GM04504 (cell line): ENCODE measurements at places on chromosomes 4 and X.

DNA sequence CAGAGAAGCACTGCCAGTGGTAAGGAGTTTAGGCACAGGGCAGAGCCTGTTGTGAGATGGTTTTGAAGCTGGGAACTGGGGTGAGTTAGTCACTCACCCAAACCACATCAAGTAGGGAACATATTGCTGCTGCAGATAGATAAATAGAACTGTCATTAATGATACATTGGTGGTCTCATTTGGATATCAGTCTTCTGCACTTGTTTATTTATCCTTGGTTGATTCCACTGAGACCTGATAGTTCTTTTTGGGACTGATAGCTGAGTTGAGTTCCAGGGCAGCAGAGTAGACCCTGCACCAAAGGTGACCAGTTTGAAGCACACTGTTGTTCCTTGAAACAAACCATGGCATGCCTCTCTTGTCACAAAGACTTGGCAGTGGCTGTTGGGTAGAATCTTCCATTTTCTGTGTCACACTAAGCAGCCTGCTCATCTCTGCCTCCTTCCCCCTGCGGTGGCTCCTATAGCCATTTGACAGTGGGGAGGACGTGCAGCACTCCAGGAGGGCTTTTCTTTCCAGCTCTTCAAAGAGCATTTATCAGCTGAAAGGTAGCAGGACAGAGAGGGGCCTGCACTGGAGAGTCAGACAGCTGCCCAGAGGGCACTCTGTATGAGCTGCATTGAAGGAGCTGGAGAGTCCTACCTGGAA is 59.7 kb upstream of the TMEM164 start:
- no peak for DNase-seq

DNA sequence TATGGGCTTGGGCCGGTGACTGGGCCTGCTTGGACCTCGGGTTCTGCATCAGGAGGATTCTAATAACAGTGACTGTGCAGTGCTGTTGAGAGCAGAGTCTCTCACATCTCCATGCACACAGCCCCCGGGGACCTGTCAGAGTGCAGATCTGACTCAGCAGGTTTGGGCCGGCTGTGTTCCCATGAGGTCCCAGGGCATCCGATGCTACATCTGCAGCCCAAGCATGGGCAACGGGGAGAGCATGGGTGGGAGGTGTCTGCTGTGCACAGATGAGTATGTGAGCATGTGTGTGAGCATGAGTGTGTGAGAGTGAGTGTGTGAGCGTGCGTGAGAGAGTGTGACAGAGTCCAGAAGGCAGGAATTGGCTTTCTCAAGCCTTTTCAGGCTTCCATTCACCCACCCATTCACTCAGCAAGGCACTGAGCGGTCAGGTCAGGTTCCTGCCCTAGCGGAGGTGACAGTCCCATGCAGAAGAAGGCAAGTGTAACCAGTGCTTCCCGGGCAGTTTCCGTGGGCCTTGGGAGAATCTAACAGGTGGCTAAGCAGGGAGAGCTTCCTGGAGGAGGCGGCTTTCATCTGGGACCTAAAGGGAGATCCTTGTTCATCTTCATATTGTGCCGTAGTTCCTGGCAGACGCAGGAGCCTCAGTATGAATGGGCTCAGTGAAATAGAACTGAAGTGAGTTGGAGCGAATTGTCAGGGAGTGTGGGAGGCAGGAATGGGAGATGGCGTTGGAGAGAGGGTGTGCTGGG is 62.6 kb downstream of the SORCS2 start:
- DNase-seq = no peak

GRCh38 chrX:148523303-148524080 is 23.1 kb downstream of the AFF2 start:
- DNase-seq = no peak

- no peak for DNase-seq
These were observed 67.7 kb downstream of the RWDD4 start for GRCh38 chr4:183591301-183591700.

GRCh38 chr4:54440394-54441136 is 211.5 kb downstream of the PDGFRA start:
- DNase-seq = no peak

DNA sequence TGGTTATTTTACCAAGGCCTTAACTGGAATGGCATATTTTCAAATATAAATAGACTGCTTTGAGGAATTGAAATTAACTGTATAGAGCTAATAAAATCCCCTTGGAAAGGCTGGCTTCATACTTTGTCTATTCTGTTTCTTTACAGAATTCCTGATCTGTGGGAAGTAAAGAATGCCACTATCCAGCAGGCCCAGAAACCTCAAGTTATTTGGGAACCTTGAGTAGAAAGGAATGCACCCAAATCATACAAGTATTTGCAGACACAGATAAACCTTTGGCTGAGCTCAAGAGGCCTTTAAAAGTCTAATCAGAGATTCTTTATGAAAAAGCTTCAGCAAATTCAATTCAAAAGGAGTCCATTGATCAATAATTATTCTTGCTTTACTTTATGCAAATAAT is 975.7 kb upstream of the PABPC4L start:
- DNase-seq = no peak

GRCh38 chrX:119757979-119758730 is at the start of gene SOWAHD:
TSS of gene SOWAHD (plus strand) at chrX:119758588. CDS start at chrX:119758668, 80 bp downstream.
- DNase-seq = no peak

GRCh38 chrX:138986235-138986634 is 274.7 kb upstream of the FGF13 start:
- DNase-seq = peak; percentile 3

DNA sequence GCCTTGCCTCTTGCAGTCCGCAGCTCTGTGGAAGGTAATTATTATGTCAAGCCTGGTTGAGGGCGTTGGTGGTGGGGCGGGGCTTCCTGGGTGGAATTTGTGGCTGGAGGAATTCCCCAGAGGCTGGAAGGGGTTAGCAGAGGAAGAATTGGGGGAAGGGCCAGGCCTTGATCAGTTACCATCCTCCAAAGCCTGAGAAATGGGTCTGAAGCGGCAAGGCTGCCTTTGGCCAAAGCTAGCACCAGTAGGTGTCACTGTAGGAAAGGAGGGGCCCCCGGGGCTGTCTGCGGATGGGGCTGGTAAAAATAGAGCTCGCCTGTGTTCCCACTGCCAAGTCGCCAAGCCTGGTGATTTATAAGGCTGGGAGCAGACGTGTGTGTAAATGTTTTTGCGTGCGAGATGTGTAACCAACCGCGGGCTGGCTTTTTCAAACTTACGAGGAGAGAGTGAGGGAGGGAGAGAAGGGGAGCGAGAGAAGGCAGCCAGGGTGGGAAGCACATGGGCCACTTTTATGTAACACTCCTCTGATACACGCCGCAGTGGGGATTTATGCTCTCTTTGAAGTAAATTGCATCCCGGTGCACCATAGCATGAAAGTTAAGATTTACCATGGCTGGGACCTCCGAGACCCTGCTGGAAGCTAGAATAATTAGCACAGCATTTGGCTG is 367.0 kb downstream of the BCOR start:
- peak; percentile 74 for DNase-seq

DNA sequence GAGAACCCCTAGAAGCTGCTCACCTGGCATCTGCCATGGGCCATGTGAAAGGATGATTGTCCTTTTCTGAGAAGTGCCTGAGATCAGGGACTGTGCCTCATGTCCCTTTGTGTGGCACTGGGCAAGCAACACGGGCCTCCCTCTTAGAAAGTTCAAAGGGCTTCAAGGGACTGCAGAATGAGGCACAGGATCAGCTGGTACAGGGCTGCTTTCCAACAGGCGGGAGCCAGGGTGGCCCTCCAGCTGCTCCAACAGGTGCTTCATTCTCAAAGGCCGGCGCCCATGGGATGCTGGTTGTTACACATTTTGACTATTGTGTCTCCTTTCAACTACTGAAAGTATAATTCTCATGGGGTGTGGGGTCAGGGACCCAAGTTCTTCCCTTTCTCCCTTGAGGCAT is 114.7 kb downstream of the ENPP6 start:
- DNase-seq = no peak

GRCh38 chrX:119187298-119187697 is 48.8 kb upstream of the PGRMC1 start:
- DNase-seq = no peak

- no peak for DNase-seq
These were observed 121.3 kb downstream of the IDS start for GRCh38 chrX:149383852-149384251.

DNA sequence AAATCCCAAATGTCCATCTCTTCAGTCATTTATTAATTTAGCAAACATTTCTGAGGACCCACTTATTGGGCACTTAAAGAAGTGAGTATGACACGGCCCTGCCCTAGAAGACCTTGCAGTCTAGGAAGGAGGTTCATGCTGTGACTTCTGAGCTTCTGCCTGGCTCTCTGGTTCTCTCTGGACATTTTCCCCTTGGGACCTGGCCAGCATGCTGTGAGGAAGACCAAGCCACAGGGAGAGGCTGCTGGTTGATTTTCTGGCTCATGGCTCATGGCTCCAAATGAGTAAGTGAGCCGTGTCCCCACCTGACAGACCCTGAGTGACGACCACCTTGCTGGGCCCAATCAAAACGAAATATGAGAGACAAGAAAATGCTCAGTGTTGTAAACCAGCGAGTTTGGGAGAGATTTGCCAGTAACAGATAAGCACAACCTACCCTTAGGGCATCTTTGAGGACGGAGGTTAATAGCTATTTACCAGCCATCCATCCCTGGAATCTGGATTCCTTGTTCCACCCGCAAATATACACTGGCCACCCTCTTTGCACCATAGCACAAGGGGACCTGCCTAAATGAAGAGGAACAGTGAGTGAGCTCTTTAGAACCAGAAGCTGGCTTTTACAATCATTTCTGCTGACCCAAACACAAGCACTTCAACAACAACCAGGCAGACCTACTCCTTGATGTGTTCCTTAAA is 876 bp downstream of the MPP1 start:
- DNase-seq = no peak

DNA sequence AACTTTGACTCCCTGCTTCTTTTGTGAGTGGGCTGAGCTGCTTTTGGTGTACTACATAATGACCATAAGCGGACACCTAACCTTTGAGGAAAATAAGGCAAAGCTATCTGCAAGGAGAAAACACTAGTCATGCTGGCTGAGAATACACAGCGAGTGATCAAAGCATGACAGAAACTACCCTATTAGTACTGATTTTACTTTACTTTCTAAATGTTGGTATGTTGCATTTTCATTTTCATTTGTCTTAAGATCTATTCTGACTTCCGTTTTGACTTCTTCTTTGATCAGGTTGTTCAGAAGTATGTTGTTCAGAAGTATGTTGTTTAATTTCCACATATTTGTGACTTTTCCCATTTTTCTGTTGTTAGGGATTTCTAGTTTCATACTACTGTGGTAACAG is 361.1 kb downstream of the TRAM1L1 start:
- DNase-seq = no peak

- no peak for DNase-seq
These were observed 11.2 kb downstream of the RBM41 start for GRCh38 chrX:107107459-107107858.

GRCh38 chr4:144645631-144646522 is at the start of gene HHIP:
TSS of gene HHIP (plus strand) at chr4:144646156. CDS start at chr4:144646676, 520 bp downstream.
- DNase-seq = no peak

DNA sequence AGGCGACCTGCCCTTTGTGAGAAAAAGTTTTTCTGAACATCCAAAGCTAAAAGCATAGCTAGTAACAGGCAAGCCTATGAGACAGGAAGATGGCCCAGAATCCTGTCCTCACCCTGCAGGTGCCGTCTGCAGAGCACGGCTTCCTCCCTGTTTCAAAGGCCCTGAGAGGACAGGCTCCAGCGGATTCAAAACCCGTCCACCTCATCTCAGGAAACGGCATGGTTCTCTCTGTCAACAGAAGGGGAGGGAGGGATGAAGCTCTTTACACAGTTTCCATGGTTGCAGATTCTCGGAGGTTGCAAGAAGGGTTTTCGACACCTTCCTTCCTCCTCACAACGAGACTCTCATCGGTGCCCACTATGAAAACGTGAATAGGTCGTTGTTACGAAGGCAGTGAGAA is 8.3 kb downstream of the PPP2R3B start:
- no peak for DNase-seq

DNA sequence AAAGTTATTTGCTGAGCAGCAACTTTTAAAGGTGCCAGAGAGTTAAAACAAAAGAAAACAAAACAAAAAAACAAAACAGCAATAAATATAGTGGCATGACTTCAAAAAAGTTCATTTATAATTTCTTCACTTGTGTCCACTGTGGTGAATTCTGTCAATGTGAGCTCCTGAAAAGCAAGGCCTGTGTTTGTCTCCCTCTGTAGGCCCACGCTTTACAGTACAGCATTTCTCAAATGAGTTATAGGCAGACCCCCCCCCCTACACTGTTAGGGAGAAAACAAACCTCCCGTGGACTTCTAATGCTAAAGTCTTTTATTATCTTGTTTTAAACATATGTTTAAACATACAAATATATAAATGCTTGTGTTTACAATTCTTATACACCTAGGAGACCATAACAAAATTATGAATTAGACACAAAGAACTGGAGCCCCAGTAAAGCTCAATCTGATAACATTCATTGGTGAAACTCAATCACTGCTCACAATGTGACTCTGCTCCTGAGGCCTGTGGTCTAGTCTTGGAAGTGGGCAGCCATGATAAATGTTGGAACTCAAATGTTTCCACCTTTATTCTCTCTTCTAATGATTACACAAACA is 47.0 kb upstream of the SCOC start:
- peak; percentile 18 for DNase-seq

- no peak for DNase-seq
These were observed 357.7 kb upstream of the BOD1L1 start for GRCh38 chr4:13984991-13985800.

GRCh38 chr4:1960170-1960825 is 48.5 kb downstream of the NELFA start:
- DNase-seq = peak; percentile 10

GRCh38 chr4:24843096-24843495 is 47.7 kb downstream of the SOD3 start:
- no peak for DNase-seq

- no peak for DNase-seq
These were observed 122.8 kb downstream of the TBL1X start for GRCh38 chrX:9587642-9588041.

DNA sequence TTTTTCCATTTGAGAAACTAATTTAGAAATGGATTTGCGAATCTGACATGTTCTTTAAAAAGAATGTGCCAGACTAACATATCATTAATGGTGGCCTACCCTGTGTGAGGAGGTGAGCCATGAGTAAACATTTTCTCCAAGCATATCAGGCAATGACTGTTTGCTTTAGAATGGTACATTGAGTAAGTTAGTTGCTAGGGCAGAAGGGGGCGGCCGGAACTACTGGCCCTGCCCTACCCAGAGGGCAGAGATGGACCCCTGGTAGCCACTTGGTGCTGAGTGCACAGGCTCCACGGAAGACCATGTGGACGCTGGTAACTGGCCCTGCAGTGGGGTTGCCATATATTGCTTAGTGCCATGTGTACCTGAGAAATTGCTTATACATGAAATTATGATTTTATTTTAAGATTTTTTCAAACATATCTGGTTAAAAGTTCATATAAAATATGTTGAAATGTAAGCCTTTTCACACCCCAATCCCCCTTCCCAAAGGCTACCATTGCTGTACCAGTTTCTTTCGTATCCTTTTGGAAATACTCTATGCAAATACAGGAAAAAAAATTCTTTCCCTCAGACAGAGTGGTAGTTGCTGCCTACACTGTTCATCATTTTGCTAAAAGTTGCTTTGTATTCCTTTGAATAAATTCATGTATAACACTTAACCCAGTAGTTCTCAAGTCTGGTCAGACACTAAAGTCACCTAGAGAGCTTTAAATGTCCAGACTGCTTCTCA is 8.8 kb downstream of the FNIP2 start:
- DNase-seq = no peak
